Left renal cortex interstitium (tissue), 4 donors: ENCODE measurements at places on chromosomes 5 and 9.
A peak's percentile ranks its signal among the peaks of the same experiment; 100 is the strongest.

GRCh38 chr9:34370970-34371880 lies 5.5 kb downstream of the MYORG start:
- no peak for DNase-seq

GRCh38 chr9:85569988-85570387 lies 171.8 kb downstream of the AGTPBP1 start:
- DNase-seq, result no peak

- DNase-seq, result no peak
These were observed 194.4 kb downstream of the EBF1 start for GRCh38 chr5:158905281-158905680.

DNA sequence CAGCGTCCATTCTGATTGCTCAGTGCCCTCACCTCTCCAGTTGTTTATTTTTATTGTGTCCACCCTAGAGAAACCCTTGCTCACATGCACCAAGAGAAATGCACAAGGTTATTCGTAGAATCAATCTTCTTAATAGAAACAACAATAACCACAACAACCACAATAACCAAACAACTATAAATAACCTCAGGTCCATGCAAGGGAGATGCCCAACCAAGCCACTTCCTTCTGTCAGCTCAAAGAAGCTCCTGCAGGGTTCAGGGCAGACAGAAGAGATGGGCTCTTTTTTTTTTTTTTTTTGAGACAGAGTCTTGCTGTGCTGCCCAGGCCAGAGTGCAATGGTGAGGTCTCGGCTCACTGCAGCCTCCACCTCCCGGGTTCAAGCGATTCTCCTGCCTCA lies 14.9 kb upstream of the TCOF1 start:
- no peak for DNase-seq

GRCh38 chr9:108525186-108525585 lies 330.6 kb downstream of the ACTL7B start:
- no peak for DNase-seq

DNA sequence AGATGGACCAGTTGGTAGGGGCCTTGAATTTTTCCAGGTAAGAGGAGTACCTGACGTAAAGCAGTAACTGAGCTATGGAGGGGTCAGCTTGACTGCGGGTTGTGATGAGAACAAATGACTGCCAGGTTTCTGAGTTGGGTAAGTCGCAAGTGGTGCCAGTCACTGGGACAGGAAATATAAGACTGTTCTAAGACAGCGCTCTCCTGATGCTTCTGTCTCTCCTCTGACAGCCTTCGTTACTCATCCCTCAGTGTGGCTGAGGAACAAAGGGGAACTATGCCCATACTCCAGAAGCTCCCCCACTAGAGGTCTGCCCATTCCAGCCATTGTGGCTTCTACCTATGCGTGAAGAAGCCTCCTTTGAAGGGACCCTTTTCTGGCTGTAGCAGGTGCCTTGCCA lies 13.3 kb downstream of the CAVIN4 start:
- DNase-seq, result no peak

DNA sequence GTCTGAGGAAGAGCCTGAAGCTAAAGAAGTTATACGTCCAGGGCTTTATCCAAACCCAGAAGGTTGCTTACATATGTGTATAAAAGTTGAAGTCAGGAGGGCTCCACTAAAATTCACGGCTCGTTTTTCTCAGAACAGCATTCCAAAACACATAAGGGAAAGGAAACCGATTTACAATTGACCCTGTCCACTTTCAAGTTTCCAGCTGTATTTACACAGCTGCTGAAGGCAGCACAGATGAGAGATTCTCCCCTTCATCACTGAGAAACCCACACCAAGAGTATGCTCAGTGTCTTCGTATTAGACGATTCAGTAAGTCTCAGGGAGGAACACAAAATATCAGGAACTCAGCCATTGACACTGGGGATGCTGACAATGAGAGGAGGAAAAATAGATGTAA lies 5.9 kb upstream of the NREP start:
- peak; percentile 74 for DNase-seq

DNA sequence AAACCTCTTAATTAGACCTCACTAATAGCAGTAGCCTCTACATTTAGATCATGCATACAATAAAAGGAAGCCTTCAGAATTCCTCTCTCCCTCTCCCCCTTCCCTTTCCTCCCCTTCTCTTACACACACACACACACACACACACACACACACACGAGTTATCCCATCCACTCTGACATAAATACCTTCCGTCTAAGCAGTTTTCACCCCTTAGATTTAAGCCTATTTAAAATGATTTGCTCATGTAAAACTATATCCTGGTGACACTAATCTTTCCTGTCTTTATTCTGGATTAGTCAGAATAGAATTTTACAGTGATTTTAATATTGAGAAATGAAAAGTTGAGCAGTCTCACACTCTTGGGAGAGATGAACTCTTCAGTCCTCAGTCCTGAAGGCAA lies 35.0 kb downstream of the PRELID2 start:
- no peak for DNase-seq

- no peak for DNase-seq
These were observed 11.4 kb downstream of the PHF2 start for GRCh38 chr9:93587651-93588347.

DNA sequence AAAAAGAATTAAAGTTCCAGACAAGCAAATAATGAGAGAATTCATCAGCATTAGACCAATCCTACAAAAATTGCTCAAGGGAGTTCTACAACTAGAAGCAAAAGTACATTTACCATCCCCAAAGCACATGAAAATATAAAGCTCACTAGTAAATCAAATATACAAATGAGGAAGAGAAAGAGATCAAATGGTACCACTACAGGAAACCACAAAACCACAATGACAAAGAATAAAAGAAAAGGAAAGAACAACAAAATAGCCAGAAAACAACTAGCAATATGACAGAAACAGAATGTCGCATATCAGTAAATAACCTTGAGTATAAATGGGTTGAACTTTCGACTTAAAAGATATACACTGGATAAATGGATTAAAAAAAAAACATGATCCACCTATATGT lies 739.0 kb downstream of the DTWD2 start:
- no peak for DNase-seq

GRCh38 chr9:112104901-112105300 lies 70.2 kb downstream of the SUSD1 start:
- no peak for DNase-seq

- no peak for DNase-seq
These were observed 55.7 kb downstream of the SHC3 start for GRCh38 chr9:89122949-89123348.

GRCh38 chr9:87226896-87227295 lies 270.8 kb upstream of the DAPK1 start:
- DNase-seq, result no peak
